ENCODE measurements at places on chromosomes 7 and 10. TPM values are rescaled to one million over a fixed set of nuclear protein-coding genes. Genes with fewer than 3 reads are reported as not detected.

DNA sequence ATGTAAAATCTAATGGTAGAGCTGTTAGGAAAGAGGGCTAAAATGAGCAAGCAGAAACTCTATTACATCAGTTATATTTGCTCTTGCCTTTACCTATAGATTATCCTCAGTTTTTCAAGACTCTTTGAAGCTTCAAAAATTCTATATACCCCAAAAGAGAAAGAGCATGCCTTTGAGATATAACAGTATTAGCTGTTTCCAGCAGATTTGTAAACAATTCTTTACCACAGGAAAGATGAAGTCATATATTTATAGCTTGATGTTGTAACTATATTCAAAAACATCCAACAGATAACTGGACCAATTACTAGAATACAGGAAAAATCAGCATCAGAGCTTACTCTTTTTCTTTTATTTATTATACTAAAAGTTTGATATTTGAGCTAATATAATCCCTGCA lies 416.2 kb upstream of the TPK1 start:
- no peak for DNase-seq

GRCh38 chr7:99473315-99473596 lies 566 bp downstream of the ZNF789 start:
- no peak for DNase-seq

Gene VGF
- total RNA-seq = not detected

DNA sequence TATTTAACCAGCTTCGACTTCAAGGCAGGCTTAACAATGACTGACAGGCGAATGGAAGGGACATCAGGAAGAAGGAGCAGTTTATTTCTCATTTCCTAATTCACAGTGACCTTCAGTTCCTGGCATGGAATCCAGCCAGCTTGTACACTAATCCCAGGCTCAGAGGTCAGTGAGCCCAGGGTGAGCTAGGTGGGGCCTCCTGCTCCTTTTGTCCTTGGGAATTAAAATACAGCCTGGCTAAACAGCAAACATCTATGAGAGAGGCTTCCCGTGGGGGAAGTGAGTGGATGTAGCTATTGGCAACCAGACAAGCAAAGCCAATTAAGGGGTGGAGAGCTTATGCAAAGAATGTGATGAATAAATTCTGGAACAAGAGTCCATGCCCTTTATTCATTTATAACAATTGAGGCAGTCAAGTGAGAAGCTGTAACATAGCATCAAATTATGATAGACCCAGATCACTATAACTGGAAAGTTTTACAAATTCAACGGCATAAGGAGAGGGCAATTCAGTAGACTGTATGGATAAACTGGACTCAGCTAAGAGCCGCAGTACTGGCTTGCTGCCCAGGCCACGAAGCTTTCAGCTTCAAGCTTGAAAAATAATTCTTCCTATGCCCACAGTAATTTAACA lies 57.1 kb downstream of the STK17A start:
- no peak for DNase-seq

- no peak for DNase-seq
These were observed 8.6 kb downstream of the KNDC1 start for GRCh38 chr10:133168617-133169031.

All from T-helper 17 cell (primary cell).